ENCODE measurements at places on chromosomes 7 and 10.

DNA sequence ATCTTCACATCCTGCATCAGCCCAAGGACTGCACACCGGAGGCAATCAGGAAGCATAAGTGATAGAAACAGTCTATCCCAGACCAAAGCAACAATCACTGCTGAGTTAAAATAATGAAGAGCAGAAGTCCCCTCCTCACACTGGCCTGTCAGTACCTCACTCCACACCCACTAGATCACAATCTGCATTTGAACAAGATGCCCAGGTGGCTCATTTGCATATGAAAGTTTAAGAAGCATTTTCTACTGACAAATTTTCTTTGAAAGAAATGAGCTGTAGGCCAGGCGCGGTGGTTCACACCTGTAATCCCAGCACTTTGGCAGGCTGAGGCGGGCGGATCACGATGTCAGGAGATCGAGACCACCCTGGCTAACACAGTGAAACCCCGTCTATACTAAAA, 77.4 kb downstream of the CUL2 start:
- no peak for DNase-seq

DNA sequence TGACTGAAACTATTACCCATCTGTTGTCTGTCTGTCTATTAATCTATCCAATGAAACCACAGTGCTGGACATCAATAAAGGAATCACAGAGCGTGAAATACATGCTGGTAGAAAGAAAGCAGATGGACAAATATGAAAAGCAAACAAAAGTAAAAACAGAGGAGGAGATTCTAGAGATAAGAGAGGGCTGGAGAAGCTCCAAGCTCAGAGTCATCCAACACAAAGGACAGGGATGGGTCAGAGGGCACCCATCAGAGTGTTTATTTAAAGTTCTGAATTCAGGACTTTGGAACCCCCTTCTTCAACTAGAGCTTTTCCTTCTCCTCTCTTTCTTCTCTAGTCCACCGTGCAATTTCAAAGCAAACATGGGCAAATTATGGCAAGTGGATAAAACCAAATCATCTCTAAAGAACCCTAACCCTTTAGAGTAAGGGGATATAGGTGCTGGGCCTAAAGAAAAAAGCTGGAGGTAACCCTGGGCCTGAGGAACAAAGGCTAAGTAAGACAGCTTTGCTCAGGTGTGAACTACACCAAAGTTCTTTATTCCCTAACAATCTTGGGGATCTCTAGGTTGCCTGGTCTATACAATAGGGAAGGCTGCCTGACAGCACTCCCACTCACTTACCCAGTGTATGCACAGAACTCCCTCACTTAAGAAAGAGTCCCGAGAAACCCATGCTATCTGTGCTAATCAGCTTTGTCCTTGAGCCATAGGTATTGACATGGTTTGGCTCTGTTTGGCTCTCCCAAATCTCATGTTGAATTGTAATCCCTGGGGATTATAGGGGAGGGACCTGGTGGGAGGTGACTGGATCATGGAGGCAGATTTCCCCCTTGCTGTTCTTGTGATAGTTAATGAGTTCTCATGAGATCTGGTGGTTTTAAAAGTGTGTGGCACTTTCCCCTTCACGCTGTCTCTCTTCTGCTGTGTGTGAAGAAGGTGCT, 97.0 kb downstream of the BAMBI start:
- DNase-seq: no peak

DNA sequence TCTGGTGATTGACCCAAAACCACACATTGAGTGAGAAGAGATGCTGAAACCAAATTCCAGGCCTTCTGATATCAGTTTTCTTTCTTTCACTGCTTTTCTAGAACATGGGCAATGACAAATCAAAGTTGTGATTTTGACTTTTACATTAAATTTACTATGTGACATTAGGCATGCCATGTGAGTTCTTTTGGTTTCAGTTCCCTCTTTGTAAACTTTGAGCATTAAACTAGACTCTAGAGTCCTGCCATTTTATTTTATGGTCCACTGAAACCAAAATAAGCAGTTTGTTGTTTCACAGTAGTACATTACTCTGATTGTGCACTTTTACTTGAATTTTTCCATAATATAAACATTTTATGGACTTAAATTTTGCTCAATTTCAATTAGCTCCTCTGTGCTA, 381.1 kb upstream of the SEMA3D start:
- DNase-seq: no peak

- no peak for DNase-seq
Observed at GRCh38 chr7:75565132-75565837, 73.2 kb downstream of the SPDYE5 start.

DNA sequence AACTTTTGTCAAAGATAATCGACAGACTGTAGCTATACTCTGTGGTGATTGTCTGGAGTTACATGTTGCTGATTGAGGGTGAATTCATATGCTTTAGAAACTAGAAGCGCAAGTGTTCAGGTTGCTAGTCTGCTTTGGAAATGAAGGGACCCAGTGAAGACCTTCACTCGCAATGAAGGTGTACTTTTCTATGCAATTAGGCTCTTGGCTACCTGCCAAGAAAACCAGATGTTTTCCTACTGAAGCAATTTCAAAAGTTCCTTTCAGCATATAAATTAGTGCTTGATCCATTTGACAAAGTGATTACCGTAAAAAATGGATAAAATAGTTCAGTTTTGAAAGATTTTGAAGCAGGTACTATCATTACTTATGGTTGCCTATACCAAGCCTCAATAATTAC, 10.0 kb upstream of the STK31 start:
- DNase-seq: no peak

GRCh38 chr7:135761751-135762488, 13.3 kb upstream of the FAM180A start:
- DNase-seq: no peak

- DNase-seq: no peak
Observed at GRCh38 chr7:98557538-98558031, 59.5 kb upstream of the NPTX2 start.

GRCh38 chr7:47577321-47577919, 4.5 kb downstream of the TNS3 start:
- DNase-seq: no peak

- no peak for DNase-seq
Observed at GRCh38 chr7:135206941-135207391, 4.4 kb downstream of the WDR91 start.

- no peak for DNase-seq
Observed at GRCh38 chr10:25805986-25806385, 128.0 kb upstream of the MYO3A start.

DNA sequence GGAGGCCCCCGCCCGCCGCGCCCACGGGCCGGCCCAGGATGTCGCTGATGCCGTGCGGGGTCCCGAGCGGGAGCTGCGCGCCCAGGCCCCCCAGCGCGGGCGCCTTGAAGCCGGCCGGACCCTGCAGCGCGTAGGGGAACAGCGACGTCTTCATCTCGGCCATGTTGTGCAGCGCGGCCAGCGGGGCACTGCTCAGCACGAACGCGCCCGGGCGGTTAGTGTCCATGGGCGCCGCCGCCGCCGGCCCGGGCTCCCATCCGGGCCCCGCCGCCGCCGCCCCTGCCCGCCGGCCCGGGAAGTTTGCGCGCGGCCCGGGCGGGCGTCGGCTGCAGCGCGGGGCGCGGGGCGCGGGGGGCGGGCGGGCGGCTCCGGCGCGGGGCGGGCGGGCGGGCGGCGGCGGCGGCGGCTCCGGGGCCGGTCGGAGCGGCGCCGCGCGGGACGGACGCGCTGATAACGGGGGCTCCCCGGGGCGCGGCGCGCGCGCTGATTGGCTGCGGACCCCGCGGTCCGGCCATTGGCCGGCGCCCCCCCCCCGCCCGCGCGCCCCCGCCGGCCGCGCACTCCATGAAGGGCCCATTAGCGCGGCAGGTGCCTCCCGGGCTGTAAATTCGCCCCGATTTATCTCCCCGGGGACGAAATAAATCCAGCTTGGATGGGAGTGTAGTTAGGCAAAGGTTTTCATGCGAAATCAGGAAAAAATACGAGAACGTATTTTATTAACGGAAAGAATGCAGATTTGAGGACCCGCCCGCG, at the start of gene NKX6-2:
NKX6-2 (minus strand) TSS at position 425 of the 753 bp plus-strand sequence; CDS start at position 226, 199 bp downstream.
- DNase-seq: no peak

GRCh38 chr7:504221-505111, 15.2 kb downstream of the PDGFA start:
- no peak for DNase-seq

DNA sequence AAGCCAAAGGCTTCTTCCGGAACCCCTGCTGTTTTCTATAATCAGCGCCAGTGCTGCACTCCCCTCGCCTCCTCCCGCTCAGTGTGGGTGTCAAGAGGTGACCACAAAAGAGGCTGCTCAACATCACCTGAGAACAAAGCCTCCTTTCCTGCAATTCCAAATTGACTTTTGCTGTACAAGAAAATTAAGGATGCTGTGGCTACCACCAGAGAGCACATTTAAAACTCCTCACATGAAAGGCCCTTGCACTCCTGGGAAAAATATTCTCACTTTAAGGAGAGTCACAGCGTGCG, 96.4 kb downstream of the HIPK2 start:
- no peak for DNase-seq

DNA sequence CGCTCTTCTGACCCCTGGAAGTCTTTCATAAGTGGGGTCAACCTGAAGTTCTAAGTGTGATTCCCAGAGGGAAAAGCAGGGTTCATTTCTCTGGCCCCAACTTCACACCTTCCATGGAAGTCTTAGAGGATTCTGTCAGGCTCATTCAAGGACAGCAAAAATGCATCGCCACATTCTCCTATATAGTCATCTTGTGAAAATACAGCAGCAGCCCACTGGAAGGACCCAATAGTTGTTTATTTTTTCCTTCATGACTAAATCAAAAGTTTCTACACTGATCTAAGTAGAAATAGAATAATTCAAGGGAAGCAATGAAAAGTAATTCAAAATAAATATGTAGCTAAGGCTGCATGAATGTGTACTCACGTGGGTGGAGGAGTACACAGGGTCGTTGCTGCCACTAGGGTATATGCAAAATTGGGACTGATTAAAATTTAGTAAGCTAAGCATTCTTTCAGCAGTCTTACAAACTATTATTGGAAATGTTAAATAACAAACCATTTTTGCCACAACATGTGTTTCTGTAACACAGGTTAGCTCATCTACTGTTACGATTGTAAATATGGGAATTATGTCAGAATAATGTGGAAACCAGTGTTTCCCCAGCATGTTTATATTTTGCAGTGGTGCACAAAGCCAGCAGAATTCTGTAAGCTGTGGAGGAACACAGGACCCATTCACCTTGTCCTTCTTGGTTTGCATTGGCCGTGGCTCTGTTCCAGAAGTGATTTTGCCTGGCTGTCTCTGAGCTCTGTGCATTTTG, 33.5 kb downstream of the EEPD1 start:
- no peak for DNase-seq

- DNase-seq: no peak
Observed at GRCh38 chr7:44057849-44058758, 7.3 kb downstream of the PGAM2 start.

GRCh38 chr10:23172429-23173213, 19.5 kb upstream of the PTF1A start:
- DNase-seq: no peak

DNA sequence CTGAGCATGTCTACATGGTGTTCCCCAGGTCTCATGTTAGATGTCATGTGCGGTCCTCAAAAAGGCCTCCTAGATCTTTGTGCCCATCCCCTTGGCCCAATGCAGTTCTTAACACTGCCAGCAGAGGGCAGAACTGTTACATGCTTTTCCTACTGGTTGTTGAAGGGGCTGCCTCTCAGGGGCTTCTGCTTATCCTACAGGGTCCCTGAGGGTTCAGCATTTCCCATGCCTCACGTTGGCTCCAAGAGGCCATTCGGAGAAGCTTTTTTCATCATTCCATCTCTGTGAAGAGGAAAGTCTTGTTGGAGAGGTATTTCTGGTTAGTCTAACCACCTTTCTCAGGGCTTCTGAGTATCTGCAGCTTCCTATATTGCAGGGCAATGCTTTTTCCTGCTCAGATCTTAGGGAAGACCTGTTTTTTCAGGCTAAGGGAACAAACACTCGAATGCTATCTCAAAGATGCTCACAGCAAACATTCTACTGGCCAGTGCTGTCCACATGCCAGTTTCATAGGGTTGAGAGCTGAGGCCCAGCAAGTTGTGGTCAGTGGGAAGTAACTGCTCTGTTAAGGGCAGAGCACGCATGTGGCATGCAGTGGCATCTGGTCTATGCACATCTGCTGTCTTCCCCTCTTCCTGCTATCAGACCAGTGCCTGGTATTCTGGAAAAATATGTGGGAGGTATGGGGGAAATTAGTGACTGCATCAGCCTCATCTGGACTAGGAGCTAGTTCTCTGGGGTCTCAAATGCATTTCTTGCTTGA, 31.5 kb downstream of the MBL2 start:
- no peak for DNase-seq

- DNase-seq: no peak
Observed at GRCh38 chr10:127142136-127142535, 54.3 kb downstream of the INSYN2A start.

- DNase-seq: no peak
Observed at GRCh38 chr7:118080947-118081346, 103.0 kb upstream of the LSM8 start.

DNA sequence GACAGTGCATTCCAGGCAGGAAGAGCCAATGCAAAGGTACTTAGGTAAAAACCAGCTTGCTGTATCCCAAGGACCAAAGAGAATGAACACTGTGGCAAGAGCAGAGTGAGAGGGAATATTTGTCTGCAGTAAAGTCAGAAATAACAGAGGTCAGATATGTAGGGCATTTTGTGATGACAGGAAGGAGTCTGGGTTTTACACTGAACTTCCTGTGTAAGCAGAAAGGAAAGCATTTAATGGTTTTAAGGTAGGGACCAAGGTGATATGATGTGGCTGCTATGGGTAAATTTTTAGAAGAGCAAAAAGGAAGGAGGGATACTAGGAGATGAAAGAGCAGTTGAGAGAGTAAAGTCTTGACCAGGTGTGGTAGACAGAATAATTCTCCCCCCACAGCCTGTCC, 10.1 kb downstream of the ABCB1 start:
- no peak for DNase-seq

DNA sequence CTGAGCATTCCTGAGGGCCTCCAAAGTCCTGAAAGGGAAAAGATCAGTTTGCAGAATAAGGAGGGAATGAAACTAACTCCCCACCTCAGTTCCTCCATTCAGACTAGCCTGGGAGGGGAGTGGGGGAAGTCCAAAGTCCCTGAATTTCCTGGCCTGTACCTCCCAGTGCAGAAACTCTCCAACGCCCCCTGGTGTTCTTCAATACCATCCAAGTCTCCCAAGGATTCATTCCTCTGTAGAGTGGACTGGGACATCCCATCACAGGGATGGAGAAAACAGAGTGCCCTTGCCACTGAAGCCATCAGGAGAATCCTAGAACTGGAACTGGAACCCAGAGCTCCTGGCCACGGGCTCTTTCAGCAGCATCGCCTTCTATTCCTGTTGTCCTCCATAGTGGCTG, 1.6 kb upstream of the COL13A1 start:
- no peak for DNase-seq

GRCh38 chr10:132918617-132919373, 23.6 kb downstream of the CFAP46 start:
- DNase-seq: no peak

- no peak for DNase-seq
Observed at GRCh38 chr7:3302681-3303320, 1.7 kb downstream of the SDK1 start.

GRCh38 chr7:151349507-151349853, 7.9 kb downstream of the NUB1 start:
- DNase-seq: no peak

DNA sequence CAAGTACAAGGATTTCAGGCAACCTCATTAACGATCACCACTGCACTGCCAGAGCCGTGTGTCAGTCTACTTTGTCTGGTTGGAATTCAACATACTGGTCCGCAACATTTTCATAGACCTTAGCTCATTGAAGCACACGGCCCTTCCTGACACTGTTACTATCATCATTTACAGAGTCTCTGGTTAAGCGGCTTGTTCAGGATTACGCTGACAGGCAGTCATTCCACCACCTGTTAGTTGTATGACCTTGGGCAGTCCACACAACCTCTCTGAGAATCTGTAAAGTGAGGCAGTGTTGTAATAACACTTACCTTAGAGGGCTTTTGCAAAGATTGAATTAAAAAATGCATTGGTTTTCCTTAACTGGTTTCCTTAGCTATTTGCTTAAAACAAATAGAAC, 112.6 kb downstream of the AOAH start:
- DNase-seq: no peak

Data from stimulated activated CD8-positive, alpha-beta memory T cell treated with anti-CD3 and anti-CD28 coated beads, Interleukin-4, amount 100 ng/mL, for 4 hours (primary cell).